ENCODE measurements at places on chromosomes 4 and X.

DNA sequence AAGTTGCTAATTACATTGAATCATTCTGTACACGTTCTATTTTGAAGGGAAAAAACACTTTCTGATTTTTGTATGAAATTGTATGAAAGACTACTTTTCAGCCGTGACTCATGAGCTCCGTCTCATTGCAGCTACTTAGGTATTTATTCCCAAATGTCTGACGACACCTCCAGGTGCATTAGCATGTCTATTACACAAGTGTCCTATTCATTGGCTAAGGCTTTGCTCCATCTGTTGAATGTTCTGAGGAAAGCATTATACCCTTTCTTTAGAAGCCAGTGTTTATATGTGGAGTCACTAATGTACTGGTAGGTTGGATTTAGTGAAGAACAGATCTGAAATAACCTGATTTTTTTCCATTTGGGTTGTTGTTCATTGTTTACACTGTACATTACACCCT, 51.8 kb downstream of the MAP7D3 start:
- DNase-seq, result no peak

DNA sequence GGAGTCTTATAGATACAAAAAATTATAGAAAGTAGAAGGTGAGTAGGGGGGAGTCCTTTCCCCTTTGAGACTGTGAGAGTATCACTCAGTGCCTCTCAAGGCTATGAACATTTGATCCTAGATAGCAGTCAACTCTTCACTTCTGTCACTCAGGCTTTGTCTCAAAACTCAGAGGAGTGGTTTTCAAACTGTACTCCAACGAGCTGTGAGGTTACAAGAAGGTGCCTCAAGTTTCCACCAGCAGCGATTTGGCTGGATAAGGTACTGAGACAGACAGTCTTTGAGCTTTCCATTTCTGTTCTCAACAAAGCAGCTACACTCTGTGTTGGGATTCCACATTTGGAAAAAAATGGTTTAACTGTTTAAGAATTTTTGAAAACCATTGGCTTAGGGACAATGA, 48.0 kb upstream of the NDST3 start:
- DNase-seq, result no peak

DNA sequence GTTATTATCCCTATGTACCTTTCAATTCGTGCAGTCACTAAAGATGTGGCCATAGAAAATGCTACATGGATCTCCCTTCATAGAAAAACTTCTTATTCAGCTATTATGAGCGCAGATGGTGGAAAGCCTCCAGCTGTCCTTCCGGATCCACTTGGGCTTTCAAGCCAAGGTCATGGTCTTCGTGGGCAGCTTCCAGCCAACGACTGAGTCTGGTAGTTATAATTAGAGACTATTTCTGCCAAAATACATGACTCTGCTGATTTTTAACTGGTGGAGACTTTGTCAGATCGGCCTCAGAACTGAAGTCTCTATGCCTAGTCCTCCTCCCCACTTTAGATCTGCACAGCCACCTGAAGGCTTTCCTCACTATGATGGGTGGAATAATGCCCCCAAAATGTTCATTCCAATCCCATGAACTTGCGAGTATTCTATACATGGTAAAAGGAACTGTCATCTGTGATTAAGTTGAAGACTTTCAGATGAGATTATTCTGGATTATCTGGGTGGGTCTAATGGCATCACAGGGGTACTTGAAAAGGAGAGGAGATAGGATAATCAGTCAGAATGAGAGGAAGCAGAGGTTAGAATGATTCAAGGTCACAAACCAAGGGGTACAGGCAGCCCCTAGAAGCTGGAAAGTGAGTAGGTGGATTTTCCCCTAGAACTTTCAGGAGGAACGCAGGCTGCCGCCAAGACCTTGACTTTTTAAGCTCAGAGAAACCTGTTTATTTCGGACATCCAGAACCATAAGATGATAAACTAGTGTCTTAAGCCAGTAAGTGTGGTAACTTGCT, 171.1 kb upstream of the CXCL13 start:
- no peak for DNase-seq

- no peak for DNase-seq
These were observed 144.8 kb upstream of the PLAC1 start for GRCh38 chrX:134803060-134803459.

DNA sequence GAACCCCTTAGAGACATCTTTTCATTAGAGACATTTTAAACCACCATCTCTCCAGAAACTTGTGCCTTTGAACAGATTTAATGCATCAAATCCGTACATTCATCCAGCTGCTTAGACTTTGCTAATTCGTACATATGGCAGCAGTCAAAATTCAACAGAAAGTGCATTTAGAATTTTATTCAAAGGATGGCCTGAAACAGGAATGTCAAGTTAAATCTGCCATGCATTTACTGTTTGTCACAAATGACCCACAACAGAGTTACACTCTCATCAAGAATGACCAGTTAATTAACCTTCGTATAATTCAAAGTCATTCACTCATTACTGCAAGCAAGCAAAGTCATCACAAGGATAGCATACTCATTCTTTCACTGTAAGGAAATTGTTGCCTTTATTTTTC, 284.3 kb downstream of the SLC7A11 start:
- no peak for DNase-seq

DNA sequence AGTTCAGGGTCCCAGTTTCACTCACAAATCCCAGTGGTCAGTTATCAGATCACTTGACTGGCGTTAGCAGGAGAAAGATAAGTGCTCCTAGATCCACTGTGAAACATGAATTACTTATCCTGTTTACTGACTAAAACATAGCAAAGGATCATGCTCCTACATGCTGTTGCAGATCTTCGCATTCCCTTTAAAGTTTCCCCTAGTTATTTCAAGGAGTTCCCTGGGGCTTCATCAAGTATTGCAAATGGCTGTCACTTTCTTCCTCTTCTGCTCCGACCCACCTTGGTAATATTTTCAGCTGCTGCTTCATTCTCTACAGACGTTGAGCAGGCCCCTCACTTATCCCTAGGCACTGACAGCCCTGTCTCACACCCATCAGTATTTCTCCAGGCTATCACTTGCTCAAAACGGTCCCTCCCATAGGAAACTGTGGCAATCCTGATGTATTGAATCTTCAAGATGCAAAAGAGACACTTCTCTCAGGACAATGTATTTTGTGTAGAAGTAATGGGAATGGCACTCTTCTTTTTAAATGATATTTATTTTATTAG, 466.0 kb downstream of the INPP4B start:
- DNase-seq, result peak; percentile 31

DNA sequence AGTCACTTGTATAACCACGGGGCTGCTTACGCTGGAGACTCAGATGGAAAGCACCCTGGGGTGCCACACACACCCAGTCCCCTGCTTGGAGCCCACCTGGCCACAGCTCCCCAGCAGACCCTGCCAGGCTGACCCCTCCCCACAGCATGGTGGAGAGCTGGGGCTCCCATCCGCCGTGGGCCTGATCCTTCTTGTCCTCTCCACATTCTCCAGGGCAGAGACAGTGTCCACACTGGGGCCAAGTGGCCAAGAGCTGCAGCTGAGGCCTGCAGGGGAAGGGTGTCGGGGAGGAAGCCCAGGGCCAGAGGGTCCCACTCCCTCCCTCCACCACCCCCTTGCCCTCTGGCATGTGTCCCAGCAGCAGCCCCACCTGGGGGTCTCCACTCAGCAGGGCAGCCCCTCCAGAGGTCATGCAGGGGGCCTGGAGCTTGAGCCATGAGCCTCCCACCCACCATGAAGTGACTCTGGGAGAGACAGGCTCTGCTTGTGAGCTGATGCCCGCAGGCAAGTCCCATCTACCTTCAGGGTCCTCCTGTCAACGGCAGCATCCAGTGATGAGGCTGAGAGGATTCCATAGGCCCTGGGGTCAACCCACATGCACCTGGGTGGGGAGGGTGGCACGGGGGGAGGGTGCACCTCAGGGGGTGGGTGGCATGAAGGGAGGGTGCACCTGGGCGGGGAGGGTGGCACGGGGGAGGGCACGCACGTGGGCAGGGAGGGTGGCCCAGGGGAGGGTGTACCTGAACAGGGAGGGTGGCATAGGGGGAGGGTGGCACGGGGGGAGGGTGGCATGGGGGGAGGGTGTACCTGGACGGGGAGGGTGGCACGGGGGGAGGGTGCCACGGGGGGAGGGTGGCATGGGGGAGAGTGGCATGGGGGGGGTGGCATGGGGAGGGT, 56.4 kb downstream of the FAM53A start:
- no peak for DNase-seq

GRCh38 chr4:161519611-161520010, 644.2 kb downstream of the FSTL5 start:
- DNase-seq, result no peak

DNA sequence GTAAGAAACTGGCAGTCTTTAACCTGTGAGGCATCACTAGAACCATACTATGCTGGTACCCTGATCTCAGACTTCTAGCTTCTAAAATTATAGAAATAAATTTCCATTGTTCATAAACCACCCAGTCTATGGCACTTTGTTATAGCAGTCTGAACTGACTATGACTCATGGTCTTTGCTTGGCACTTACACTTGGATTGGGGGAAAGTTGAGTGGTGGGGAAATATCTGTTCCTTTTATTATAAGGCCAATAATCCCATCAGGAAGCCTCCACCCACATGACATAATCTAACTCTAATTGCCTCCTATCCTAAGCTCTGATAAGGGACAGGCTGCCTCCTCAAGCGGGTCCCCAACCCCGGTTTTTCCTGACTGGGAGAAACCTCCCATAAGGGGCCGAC, 61.4 kb upstream of the PACRGL start:
- no peak for DNase-seq

DNA sequence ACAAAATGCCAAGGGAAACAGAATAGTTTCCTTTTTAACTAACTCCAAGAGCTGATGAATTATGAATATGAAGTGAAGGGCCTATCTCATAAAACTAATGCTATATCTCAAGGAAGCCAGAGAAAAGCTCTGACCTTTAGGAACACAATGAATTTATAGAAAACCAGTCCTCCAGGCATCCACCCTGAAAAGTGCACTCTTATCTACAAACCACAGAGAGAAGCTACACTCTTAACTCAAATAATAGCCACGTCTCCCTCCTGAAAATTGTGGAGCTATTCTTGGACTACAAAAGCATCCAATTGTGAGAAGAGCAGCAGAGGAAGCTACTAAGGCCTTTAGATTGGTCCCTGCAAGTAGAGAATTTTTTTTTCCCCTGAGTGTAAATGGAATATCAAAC, 253.9 kb downstream of the IL15 start:
- no peak for DNase-seq

DNA sequence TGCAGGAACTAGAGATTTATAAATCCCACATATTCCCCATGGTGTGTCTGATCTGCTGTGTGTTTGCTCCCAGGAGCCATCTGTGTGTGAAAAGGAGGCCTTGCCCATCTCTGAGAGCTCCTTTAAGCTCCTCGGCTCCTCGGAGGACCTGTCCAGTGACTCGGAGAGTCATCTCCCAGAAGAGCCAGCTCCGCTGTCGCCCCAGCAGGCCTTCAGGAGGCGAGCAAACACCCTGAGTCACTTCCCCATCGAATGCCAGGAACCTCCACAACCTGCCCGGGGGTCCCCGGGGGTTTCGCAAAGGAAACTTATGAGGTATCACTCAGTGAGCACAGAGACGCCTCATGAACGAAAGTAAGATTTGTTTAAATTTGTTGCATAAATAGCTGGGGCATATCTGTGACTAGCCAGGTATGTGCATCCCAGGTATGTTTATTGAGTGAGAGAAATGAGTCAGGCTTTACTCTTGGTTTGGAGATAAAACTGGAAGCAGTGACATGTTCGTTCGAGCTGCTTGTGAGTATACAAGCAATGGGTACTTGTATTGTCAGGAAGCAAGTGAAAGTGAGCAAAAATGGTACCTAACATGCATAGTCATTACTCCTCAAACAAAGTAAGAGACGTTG, 89.5 kb downstream of the PTTG2 start:
- no peak for DNase-seq

DNA sequence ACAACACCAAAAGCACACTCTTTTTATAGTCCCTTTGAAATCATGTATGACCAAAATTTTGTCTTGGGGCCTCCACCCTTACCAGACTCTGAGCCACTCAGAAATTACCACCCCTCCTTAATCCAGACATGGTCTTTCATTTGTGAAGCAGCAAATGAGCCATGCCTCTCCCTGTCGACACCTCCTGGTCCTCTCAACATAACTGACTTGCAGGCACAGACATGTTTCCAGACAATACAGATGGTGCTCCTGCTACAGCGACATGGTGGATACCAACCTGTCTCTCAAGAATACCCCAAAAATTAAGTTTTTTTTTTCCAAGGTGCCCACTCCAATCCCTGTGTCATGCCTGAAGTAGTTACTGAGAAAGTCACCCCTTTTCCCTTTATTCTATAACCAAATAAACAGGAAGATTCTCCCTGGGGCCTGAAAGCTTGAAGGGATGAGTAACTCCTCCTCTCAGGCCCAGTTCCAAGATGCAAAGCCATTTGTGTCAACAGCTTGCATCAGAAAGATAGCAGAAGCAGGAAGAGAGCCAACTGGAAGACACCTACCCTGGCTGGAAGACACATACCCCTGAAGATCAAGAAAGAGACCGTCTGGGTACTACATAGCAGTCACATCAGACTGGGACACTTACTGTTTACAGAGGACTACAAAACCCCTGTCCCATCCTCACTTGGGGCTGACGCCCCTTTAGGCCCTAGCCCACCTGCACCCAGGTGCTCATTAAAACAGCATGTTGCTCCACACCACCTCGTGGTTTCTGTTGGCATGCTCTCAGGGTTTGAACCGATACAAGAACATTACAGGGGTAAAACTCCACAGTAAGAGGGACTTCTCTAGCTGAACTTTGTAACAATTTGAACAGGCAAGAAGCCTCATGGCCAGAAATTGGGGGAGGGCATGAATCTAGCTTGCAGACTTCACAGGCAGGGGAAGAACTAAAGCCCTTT, 5.5 kb upstream of the UGT2B17 start:
- DNase-seq, result no peak

- DNase-seq, result no peak
These were observed 228.9 kb upstream of the TTC29 start for GRCh38 chr4:147174591-147174990.

DNA sequence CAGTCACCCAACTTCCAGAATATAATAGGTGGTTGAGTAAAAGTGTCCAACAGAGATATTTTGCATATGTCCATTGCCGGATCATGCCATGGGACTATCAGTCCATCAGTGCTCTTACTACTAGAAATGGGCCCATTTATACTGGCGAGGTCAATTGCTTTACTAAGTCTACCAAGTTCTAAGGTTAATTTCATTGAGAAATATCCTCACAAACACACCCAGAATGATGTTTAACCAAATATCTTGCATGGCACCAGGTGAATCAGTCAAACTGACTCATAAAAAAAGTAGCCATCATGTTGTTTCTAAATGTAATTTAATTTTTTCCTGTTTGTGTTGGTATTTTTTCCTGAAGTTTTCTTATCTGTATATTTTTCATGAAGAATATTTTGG, 1217.0 kb downstream of the RAPGEF2 start:
- DNase-seq, result no peak

All from eye (tissue), 1 donor.